IMR-90 (cell line): ENCODE measurements at places on chromosomes 16 and 17. TPM values are rescaled to one million over a fixed set of nuclear protein-coding genes. Genes with fewer than 3 reads are reported as not detected.

DNA sequence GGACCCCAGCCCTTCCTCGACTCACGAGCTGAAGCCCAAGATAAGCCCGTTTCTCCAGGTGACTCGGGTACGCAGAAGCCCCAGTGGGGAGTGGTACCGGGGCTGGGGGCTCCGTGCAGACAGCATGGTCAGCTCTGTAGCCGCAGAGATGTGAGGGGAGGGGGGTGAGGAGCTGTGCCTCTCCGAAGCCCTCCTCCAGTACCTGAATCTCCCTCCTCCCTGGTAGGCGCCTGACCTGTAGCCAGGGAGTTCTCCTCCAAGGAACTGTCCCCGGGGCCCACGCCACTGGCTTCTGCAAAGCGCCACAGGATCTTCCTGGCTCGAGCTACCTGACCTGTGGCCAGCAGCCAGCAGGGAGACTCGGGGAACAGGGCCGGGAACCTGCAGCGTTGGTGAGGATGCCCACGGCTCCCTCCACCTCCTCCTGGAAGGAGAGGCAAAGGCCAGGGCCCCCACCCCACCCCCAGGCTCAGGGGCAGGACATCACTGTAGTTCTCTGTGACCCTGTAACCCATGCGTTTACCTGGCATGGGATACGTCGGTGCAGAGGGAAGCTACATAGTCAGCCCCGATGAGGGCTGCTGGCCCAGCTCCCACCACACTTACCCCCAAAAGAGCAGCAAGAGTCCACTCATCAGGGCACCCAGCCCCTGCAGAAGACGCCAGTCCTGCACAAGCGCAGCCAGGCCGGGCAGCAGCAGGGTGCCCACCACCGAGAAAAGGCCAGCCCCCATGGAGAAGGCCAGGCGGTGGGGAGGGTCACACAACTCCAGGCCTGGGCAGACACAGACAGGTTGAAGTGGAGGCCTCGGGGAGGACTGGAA lies 1.7 kb downstream of the SLC22A31 start:
- DNase-seq = no peak

GRCh38 chr17:77884967-77885641 lies 73.4 kb upstream of the TNRC6C start:
- no peak for DNase-seq

Gene PMP22
- 33.5 and 39.2 TPM in 2 replicates for total RNA-seq

Gene KREMEN2
- not detected in 2 replicates for total RNA-seq

DNA sequence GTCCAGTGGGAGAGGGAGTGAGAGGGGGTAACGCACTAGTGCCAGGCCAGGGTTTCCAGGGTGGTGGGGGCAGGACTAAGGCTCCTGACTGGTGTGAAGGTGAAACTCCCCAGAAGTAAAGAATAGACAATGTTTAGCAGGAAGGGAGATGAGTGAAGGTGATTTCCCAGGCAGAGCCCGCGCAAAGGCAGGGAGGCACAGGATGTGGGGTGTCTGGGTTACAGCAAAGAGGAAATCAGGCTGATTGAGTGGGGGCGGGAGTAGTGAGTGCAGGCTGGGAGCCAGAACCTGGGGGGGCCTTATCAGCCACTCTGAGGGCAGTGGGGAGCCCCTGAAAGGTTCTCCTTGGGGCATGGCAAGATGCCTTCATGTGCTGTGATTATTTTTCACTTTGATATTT lies 167.5 kb downstream of the UTP18 start:
- DNase-seq = no peak

- DNase-seq = no peak
Observed at GRCh38 chr17:78915872-78916632, 9.1 kb downstream of the TIMP2 start.

- no peak for DNase-seq
Observed at GRCh38 chr17:72467841-72468653, 347.2 kb downstream of the SOX9 start.

DNA sequence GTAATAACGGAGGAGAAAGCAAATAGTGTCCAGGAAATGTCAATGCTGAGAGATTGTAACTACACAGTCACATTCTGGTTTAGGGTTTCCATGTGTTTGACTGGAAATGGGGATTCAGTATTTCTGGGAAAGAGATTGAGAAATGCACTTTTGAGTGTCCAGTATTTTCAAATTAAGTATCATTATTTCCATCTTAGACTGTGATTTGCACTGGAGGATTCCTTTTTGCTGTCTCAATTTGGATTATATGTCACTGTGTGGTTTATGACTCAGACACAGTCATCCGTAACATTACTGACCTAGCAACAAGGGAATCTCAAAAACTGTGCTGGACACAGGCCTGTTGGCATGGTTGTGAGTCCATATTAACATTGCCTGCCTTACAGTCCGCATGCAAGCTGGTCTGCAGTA lies 681.4 kb downstream of the CDH11 start:
- DNase-seq = peak; percentile 99

Gene FGF11
- total RNA-seq = 0.18 and 0.28 TPM in 2 replicates

- DNase-seq = no peak
Observed at GRCh38 chr17:77499699-77500435, 359.1 kb downstream of the SEC14L1 start.

Gene KRT40
- not detected in 2 replicates for total RNA-seq

DNA sequence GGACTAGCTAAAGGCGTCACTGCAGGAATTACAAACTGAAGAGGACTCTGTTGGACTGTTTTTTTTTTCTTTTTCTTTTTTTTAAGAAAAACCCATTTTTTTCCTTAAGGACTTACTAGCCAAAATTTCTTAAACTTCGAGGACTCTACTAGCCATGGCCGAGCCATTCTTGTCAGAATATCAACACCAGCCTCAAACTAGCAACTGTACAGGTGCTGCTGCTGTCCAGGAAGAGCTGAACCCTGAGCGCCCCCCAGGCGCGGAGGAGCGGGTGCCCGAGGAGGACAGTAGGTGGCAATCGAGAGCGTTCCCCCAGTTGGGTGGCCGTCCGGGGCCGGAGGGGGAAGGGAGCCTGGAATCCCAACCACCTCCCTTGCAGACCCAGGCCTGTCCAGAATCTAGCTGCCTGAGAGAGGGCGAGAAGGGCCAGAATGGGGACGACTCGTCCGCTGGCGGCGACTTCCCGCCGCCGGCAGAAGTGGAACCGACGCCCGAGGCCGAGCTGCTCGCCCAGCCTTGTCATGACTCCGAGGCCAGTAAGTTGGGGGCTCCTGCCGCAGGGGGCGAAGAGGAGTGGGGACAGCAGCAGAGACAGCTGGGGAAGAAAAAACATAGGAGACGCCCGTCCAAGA lies 878 bp downstream of the HEXIM1 start:
- DNase-seq = peak; percentile 78

DNA sequence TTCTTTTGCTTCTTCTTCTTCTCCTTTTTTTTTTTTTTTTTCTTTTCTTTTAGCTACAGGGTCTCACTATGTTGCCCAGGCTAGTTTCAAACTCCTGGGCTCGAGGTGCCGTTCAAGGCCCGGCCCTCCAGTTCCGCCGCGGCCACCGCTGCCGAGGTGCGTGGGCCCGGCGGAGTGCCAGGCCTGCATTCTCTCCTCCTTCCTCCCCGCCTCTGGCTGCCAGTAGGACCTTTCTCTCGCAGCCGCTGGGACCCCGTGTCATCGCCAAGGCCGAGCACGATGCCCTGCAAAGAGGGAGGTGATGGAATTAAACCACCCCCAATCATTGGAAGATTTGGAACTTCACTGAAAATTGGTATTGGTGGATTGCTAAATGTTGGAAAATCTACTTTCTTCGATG lies 195.8 kb downstream of the CDRT15L2 start:
- DNase-seq = no peak

- DNase-seq = no peak
Observed at GRCh38 chr16:10678655-10679054, 16.1 kb downstream of the TEKT5 start.

DNA sequence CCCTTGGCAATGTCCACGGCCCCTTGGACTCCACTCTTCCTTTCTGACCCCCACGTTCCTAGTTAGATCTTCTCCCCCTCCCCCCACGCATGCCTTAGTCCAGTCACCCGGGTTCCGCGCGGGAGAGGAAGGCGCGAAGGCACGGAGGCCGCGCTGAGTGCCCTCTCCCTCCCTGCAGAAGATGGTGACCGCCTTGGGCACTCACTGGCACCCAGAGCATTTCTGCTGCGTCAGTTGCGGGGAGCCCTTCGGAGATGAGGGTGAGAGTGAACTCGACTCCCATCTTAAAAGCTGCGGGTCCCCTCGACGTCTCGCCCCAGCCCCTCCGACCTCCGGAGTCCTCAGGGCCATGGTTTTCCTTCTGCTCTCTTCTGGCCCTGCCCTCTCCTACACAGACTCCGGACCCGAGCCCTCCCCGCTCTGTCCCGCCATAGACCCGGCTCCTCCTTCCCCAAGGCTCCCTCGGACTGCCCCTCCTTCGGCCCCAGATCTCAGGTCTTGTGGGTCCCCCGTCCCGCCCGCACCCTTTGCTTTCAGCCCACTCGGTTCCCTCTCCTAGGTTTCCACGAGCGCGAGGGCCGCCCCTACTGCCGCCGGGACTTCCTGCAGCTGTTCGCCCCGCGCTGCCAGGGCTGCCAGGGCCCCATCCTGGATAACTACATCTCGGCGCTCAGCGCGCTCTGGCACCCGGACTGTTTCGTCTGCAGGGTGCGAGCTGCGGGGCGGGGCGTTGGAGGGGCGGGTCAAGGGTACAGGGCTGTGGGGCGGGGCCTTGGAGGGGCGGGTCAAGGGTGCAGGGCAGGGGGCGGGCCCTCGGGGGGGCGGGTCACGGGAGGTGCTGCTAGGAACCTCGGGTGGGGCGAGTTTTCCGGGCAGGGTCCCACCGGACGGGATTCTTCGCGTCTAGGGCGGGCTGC lies 4.6 kb downstream of the TGFB1I1 start:
- no peak for DNase-seq

- DNase-seq = no peak
Observed at GRCh38 chr16:48435318-48435680, 50.1 kb upstream of the SIAH1 start.

DNA sequence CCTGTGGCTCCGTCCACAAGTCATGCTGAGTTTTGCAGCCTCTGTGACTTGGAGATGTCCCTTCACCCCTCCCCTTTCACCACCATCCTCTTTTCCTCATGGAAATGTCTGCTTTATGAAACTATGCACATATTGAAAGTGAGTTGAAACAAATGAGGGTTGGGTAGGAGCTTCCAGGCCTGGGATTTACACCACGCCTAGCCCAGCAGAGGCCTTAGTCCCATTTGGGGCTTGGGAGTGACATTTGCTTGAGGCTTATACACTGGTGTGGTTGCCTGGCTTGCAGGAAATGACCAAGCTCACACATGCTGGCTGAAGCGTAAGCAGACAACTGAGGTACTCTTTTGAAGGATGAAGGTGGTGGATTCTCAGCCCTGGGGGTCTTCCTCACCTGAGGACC lies 10.5 kb upstream of the SPNS1 start:
- DNase-seq = no peak

DNA sequence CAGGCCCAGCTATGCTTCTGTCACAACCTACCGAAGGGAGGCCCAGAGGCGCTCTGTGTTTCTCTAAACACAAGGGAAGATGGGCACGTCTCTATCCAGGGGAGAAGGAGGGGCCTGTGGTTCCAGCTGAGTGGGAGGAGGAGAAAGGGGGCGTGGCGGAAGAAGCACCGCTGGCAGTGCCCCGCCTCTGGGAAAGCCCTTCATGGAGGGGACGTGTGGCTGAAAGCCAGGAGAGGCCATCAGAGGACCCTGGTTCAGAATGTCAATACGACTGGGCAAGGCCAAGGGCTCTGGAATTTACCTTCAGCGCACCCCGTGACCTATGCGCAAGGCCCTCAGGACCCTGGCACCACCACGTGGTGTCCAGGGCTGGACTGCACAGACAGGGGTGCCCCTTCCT lies 12.3 kb upstream of the SLC38A8 start:
- no peak for DNase-seq

Gene USP6
- not detected in 2 replicates for total RNA-seq

Gene SPNS3
- 0.18 TPM in 1 of 2 replicates, not detected in the other for total RNA-seq

Gene GNG13
- total RNA-seq = not detected in 2 replicates

DNA sequence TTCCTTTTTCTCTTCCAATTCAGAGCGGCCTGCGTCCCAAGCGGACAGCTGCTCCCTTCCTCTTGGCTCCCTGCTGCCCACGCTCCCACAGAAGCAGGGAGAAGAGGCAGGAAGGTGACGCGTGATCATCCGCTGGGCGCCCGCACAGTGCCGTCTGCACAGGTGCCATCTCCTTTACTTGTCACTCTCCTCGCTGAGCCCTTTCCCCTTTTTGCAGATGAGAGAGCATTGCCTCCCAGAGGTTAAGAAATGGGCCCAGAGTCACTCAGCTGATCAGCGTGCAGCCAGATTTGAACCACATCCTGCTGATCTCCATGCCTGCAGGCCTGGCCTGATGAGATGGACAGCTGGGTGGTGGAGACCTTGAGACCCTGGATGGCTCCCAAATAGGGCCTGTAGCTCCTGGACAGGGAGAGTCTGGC lies 299.8 kb downstream of the SEC14L1 start:
- no peak for DNase-seq

DNA sequence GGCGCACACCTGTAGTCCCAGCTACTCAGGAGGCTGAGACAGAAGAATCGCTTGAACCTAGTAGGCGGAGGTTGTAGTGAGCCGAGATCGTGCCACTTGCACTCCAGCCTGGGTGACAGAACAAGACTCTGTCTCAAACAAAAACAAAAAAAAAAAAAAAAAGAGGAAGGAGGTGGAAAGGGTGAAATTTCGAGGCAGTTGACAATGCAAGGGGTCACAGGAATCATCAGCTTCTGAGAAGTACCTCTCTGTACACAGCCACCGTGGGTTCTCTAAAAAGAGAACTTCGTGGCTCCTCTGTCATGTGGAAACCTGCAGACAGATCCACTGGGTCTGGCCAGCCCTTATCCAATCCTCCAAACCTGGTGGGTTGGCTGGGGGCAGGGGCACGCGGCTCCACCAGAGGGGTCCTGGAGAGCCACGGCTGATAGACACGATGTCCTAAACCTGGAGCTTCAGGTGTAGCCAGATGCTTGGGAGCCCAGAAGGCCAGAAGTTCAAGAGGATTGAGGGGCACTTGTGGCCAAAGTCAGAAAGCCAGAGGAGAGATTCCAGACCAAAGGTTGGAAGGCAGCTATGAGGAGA lies 540 bp upstream of the CD300LF start:
- no peak for DNase-seq

DNA sequence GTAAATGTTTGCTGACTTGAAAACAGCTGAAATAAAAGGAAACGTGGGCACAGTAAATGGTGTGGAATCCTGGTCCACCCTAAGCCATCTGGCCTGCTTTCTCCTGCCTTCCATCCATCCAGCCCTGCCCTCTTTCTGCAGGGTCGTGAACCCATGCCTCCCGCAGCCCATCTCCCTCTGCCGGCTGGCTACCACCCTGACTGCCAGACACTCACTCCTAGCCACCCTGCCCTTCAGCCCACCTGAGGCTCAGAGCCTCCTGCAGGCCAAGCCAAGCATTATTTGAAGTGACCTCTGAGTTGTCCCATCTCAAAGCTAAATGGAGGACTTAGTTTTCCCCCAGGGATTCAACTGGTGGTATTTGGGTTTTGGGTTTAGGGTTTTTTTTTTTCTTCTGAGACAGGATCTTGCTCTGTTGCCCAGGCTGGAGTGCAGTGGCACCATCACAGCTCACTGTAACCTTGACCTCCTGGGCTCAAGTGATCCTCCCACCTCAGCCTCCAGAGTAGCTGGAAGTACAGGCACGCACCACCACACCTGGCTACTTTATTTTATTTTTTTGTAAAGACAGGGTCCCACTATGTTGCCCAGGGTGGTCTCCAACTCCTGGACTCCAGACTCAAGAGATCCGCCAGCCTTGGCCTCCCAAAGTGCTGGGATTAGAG lies 8.4 kb downstream of the ZDHHC1 start:
- DNase-seq = no peak

GRCh38 chr17:75183999-75184884 lies 1.5 kb upstream of the SUMO2 start:
- no peak for DNase-seq

- no peak for DNase-seq
Observed at GRCh38 chr16:17568239-17568638, 97.5 kb upstream of the XYLT1 start.

Gene PMFBP1
- total RNA-seq = under 0.01 TPM in 1 of 2 replicates, not detected in the other
